Activated CD4-positive, alpha-beta T cell treated with anti-CD3 and anti-CD28 coated beads for 1 hour (primary cell): ENCODE measurements at places on chromosomes 5 and 9.

GRCh38 chr5:98064118-98064685 is 709.3 kb upstream of the RGMB start:
- no peak for DNase-seq

DNA sequence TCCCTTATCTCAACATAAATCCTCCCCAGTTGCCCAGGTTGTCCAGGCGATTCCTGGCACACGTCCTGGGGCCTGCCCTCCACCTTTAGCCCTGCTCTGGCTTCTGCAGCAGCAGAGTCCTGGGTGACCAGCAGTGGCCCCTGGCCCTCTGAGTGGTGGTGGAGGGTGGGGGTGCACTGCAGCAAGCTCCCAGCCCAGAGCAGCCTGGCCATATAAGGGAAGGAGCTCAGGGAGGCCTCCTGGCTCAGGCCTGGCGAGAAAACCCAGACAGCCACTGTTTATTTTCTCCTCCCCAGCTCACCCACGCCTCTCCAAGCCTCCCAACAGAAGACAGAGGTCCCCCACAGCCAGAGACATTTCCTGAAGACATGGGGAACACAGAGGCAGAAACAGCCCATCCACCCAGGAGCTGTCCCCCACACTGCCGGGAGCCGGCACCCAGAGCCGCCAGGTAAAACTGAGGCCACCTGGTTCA is 44.7 kb upstream of the IL17B start:
- no peak for DNase-seq

DNA sequence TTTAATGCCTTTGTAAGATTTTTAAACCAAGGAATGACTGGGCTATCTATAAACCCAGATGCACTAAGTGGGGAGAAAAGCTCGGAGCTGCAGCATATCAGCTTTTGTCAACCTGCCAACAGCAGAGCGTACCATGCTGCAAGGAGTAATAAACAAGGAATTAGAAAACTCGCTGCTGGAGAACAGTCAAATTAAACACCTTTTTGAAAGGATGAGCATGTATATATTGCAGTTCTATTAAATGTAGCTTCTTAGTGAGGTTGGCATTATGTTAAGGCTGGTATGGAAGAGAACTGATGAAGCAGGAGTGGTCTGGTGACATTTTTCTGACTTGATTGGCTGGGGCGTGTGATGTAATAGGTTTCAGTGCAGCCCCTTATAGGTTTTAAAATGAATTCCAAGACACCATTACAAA is 74.7 kb downstream of the PIK3R1 start:
- no peak for DNase-seq

DNA sequence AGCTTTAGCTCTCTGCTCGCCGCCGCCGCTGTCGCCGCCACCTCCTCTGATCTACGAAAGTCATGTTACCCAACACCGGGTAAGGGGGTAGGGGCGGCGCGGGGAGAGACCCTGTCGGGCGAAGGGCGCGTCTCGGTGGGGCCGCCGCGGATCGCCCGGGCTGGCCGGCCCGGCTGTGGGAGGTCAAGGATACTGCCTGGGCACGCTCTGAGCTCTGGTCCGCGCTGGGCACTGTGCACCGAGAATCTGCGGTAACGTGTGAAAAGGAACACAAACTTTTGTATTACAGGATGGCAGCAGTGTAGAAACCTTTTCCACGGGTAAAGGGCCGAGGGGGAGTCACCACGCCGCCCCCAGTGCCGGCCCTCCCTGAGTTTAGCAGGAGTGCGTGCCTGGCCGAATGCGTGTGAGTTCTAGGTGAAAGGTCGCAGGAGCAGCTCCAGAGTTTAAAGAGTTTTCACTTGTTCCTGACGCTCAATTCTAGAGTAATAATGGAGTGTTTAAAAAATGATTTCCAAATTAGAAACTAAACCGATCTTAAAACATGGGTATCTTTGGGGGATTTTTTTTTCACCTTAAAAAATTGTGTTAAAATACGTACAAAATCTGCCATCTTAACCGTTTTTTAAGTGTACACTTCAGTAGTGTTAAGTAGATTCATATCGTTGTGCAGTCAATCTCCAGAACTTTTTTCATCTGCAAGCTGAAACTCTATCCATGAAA is at the start of gene HSDL2:
Gene HSDL2 (plus strand): TSS at position 7 of the 723 bp plus-strand sequence. CDS start 56 bp downstream, at position 63.
- no peak for DNase-seq

GRCh38 chr5:58775701-58776262 is 192.9 kb downstream of the RAB3C start:
- DNase-seq: no peak

- no peak for DNase-seq
These were observed 967 bp downstream of the ANKRD31 start for GRCh38 chr5:75235711-75236110.

- peak; percentile 99 for DNase-seq
These were observed at the start of gene MTMR12 for GRCh38 chr5:32312595-32313332. MTMR12 (minus strand) TSS chr5:32312939; CDS start chr5:32312838, 101 bp downstream.

DNA sequence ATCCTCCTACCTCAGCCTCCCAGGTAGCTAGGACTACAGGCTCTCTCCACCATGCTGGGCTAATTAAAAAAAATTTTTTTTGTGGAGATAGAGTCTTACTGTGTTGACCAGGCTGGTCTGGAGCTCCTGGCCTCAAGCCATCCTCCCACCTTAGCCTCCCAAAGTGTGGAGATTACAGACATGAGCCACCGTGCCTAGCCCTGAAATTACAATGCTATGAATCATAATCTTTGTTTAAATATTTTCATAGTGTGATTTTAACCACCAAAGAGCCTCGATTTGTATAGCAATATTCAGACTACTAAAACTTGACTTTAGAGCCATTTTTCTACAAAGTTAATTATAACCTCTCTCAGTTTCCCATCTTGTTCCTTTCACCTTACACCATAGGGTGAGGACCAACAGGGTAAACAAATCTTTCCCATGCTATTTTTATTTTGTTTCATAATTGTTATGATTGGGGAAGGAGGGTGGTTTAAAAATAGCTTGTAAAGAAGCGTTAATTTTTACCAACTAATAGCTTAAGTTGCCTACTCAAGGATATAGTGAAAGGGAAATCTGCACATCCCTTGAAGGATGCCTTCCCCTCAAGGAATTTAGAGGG is 32.7 kb downstream of the UBE2D2 start:
- DNase-seq: no peak

DNA sequence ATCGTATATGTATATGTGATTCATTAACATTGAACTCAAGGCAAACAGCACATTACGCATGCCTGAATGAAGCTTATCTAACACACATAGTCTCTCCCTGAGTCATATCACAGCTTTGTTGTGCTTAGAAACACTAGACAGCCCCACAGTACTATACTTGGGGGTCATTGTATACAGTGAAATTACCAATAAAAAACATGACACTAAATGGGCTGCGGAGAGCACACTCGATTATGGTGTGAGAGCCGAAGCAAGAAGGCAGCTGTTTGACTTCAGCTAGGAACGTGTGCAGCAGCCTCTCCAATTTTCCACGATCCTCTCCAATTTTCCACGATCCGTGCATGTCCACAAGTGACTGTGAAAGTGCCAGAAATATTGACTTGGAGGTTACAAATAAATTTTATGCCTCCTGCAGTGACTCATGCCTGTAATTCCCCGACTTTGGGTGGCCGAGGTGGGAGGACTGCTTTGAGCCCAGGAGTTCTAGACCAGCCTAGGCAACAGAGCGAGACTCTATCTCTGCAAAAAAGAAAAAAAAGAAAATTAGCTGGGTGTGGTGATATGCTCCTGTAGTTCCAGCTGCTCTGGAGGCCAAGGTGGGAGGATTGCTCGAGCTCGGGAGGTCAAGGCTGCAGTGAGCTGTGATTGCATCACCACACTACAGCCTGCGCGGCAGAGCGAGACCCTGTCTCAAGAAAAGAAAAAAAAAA is 102.4 kb downstream of the DAPK1 start:
- DNase-seq: no peak

GRCh38 chr5:149389552-149390495 is 10.7 kb upstream of the IL17B start:
- DNase-seq: no peak

GRCh38 chr9:109316207-109316640 is 4.6 kb downstream of the EPB41L4B start:
- DNase-seq: no peak

DNA sequence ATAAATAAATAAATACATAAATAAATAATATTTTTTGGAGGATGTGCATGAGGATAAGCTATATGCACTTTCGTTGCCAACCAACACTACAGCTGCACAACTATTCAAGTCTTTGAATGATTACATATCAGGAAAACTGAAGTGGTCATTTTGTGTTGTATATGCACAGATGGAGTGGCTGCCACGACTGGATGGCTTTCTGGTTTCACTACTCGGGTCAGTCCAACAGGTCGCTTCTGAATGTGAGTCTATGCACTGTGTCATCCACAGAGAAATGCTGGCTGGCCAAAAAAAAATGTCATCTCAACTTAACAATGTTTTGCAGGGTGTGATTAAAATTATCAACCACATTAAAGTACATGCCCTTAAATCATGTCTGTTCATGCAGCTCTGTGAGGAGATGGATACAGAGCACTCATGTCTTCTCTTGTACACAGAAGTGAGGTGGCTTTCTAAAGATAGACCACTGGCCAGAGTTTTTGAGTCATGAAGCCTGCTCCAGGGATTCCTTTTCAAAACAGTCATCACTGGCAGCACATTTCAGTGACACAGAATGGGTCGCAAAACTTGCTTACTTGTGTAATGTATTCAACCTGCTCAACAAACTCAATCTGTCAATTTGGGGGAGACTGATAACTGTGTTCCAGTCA is 589.8 kb upstream of the CYLC2 start:
- no peak for DNase-seq

DNA sequence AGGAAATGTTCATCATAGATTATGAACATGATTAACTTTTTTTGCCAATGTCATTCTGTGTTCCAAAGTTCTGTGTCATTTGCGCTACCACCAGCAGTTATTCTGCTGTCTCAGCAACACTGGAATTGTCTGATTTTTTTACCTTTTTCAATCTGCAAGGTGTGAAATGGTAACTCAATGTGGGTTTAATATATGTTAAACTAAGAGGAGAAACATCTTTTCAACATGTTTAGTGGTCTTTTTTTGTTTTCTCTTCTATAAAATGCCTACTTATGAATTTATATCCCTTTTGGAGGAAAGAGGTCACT is 49.1 kb upstream of the GRAMD2B start:
- no peak for DNase-seq

- no peak for DNase-seq
These were observed 261.7 kb downstream of the ISL1 start for GRCh38 chr5:51644976-51645375.

DNA sequence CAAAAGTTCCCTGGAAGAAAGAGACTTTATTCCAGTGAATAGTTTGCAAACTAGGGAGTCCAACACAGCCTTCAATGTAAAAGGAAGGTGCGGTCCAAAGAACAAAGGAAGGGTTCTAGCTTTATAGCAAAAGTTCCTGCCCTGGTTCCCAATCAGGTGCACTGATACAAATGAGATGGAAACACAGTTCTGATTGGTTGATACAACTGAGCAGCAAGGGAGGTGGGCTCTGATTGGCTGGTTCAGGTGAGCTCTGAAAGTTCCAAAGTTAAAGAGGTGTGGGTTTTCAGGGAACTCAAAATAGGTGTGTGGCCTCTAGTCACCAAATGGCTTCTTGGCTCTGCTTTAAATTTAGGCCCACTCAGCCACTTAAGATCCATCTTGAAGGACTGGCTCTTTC is 43.1 kb downstream of the P4HA2 start:
- no peak for DNase-seq

- no peak for DNase-seq
These were observed 163.5 kb downstream of the CD180 start for GRCh38 chr5:67032921-67033664.

DNA sequence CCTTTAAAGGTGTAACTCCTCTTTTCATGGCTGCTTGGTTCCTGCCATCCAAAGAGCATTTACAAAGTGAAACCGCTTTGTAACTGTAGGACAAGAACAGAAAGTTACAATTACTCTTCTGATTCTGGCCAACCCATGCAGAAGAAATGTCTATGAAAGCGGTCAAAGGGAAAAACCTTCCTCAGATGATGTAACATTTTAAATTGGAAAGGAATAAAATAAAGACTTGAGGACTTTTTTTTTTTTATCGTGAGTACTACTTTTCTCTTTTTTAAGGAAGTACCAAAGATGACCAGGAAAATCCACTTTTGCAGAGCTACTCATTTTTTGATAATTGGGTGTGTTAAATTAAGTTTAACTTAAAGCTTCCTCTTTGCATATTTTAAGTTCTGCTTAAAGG is 13.0 kb upstream of the C9orf72 start:
- no peak for DNase-seq

DNA sequence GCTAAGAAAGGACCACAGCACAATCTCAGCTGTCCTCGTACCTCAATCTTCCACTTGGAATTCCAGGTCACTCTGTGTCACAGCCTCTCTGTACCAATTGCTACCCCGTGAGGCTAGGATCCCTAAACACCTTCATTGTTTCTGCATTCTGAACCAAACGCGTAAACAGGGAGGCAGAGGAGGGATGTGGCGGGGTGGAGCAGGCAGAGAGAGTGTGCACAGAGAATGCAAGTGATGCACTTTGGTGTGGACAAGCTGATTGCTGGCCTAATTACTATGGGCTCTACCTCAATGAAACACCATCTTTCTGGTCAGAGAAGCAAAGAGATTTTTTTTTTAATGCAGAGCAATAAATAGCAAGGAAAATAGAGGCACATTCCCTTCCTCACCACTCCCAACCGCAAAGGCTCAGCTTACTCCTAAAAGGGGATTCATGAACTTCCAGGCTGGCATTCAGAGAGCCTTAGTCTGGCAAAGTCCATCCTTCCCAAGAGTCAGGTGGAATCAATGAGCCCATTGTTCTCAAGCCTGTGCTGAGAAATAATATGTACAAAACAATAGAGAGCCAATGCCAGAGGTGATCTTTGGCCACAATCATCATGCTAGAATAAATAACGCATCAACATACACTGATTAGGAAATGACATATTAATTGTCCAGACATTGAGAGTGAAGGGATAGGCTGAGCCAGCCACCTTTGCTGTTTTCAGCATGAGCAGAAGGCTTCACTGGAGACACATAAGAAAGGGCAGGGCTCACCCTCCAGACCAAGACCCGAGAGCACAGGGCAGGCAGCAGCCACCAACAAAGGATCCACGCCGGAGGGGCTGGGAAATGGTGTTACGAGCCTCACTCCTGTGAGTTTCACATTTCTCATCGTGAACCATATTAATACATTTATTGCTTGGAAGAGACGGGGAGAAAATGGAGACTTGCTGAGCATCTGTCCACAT is 278.8 kb downstream of the ENC1 start:
- DNase-seq: no peak

DNA sequence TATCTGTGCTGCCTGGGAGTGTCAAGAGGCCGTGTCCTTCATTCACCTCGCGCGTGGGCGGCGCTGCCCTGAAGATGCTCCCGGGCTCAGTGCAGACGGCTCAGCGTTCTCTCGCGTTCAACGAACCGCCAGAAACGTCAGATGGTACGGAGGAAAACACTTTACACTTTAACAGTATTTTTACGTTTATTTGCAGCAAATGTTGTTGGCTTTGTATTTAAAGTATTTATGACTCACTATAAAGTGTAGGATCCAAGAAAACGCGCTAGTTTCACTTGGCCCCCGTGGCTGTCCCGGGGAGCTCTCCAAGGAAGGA is 544 bp upstream of the ERCC6L2 start:
- peak; percentile 35 for DNase-seq

DNA sequence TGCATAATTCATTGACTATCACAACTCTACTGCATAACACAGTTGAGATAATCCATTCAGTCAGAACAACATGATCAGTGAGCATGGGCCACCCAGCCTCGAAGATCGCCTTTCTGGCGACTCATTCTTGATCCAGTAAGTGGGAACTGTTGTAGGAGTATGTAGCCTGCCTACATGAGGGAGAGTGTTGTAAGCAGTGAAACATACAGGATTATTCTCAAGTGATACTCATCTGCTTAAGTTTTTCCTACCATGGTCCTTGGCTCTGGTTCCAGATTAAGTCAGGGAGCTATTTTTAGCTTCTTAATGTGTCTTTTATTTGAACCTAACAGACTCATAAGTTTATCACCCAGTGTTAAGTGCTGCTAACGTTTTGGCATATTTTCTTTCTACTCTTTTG is 44.0 kb downstream of the TNPO1 start:
- no peak for DNase-seq
